Anterior cingulate cortex (tissue), 58 donors: ENCODE measurements at places on chromosomes 13 and 19.

- DNase-seq = no peak
Observed at GRCh38 chr13:40063703-40064102, 408.2 kb downstream of the COG6 start.

DNA sequence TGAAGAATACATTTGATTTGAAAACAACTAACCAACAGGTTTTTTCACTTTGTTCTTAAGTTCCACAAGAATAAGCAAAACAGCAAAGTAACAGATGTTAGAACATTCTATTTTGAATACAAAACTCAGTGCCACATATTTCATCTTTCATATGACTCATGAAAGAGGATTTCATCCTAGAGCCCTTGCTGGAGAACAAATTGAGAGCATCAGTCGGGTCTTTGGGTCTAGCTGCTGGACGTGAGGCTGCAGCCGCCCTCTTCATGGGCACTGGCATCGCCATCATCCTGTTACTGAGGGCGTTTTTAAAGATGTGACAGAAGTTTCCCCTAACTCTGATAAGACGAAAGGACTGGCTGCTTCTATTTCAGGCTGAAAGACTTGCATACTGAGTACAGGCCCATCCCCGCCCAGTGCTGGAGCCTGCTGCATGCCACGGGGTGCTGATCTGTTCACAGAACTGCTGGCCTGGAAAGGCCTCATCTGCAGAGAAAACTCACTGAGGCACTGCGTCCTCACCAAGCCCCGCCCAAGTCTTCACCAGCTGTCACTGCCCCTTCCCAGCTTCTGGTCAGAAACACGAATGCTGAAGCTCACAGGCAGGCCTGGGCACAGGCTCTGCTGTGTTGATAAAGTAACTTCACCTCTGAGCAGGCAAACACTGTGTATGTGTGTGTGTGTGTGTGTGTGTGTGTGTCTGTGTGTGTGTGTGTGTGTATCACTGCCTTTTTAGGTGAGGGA, 101.4 kb downstream of the TUBGCP3 start:
- no peak for DNase-seq

GRCh38 chr19:38801359-38802095, 11.2 kb downstream of the LGALS4 start:
- no peak for DNase-seq

GRCh38 chr13:39688278-39688677, 32.8 kb downstream of the COG6 start:
- DNase-seq = no peak

DNA sequence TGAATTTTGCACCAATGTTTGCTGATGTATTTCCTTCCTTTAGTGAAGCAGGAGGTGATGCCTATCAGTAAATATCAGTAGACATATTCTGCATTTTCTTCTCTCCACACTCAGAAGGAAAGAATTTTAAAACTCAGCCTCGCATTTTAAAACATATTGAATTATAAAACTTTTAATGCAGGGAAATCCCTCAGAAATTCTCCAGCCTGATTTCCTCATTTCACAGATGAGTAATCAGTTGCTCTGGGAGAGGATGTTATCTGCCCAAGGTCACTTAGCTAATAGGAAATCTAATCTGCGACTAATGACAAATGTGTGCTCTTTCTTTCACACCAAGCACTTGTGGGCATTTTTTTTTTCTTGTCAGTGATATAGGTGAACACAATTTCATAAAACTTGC, 320.6 kb downstream of the ITGBL1 start:
- DNase-seq = no peak

- no peak for DNase-seq
Observed at GRCh38 chr19:5666921-5667610, 13.2 kb downstream of the MICOS13 start.

GRCh38 chr13:23928985-23929384, 31.7 kb upstream of the C1QTNF9B start:
- no peak for DNase-seq
